Panc1 (cell line): ENCODE measurements at places on chromosomes 2 and 18.

DNA sequence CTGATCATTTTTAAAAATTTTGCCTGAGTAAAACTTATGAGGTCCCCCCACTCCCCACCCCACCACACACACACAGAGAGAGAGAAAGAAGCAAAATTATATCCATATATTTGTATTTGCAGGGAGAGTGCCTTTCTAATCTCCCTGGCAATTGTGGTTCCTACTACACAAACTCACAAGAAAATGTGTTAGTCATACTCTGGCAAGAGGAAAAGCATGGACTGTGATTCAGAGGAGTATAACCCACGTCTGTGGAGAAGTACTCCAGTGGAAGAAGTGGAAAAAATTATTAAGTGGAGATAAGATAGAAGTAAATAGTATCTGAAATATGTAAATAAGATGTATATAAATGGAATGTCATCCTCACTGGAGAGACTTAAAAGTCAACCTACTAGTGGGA, 114.0 kb downstream of the DSEL start:
- no peak for DNase-seq

DNA sequence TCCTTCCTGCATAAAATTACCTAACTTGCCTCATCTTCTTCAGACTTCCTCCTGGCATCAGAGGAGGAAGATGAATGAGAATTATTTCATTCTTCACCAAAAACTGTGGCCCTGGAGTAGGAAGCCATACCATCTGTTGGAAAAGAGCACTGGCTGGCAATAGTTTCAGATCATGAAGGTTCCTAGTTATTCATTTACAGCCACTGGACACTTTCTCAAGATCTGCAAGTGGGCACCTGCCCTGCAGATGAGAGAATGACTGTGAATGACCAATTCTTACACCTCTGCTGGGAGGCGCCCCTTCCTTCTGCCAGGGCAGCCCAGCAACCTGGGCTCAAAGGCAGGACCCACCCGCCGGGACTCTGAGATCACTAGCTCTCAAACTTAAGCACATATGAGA, 13.0 kb downstream of the DIPK1C start:
- DNase-seq: no peak

- no peak for DNase-seq
These were observed 265.5 kb downstream of the CYRIA start for GRCh38 chr2:16400127-16400623.

DNA sequence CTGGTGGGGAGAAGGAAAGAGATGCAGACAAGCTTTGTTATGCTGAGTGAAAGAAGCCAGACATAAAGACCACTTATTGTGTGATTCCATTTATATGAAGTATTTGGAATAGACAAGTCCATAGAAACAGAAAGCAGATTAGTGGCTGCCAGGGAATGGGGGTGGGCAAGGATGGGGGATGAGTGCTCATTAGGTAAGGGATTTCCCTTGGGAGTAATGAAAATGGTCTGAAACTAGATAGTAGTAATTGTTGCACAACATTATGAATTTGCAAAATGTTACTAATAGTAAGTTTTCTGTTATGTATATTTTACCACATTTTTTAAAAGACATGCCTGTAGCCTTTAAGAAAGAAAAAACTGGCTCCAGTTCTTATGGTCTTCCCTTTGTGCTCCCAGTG, 154.9 kb downstream of the LNPK start:
- DNase-seq: no peak

GRCh38 chr2:153971855-153972254, 100.1 kb downstream of the GALNT13 start:
- no peak for DNase-seq
